ENCODE measurements at places on chromosomes 13 and 19.

GRCh38 chr19:10408511-10409283 lies 5.4 kb upstream of the CDC37 start:
- DNase-seq, result no peak

- DNase-seq, result no peak
These were observed 15.3 kb downstream of the ZNF486 start for GRCh38 chr19:20182222-20182785.

DNA sequence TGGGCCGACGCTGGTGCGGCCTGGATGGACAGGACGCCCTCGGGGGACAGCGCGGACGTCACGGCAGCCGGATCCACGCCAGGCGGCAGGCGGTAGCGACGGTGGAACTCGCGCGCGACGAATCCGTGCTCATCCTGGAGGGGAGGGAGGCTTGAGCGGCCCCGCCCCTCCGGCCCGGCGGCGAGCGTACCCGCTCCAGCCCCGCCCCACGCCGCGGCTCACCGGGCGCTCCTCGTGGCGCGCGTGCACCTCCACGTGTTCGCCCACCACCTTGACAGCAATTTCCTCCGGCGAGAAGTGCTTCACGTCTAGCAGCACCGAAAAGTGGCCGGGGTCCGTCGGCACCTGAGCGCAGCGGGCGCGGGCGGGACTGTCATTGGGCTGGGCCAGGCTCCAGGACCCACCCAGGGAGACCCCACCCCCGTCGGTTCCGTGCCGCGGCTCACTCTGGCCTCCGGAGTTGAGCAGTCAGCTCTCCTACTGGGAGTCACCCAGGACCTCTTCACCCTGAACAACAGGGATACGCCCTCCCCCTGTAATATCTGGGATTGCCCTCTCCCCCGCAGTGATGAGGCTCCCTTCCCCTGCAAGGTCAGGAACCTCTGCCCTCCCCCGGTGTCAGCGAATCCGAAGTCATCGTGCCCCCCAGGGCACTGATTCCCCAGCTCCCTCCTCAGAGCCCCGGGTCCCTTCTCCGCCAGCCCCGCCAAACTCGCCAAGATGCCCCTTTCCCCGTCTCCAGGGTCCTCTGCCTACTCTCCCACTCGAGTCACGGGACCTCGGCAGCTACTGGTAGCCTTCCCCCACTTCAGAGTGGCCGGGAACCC lies 1.1 kb downstream of the HSPB6 start:
- DNase-seq, result peak; percentile 49

DNA sequence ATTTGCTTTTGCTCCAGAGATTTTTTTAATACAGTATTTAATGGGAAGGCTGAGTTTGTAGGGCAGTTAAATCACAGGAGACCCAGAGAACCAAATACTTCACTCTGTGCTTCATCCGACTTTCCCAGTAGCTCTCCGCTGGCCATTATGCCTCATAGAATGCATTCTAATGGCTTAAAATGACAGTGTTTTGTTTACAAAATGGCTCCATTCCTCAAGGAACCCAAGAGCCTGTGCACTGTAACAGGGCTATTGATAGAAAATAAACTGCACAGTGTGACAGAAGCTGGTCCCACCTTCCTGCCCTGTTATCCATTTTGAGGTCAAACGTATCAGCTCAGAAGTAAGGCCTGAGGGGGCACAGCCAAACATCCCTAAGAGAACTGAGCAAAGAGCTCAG lies 136.5 kb downstream of the RAP2A start:
- no peak for DNase-seq

GRCh38 chr13:90498816-90499215 lies 848.7 kb upstream of the MIR17HG start:
- no peak for DNase-seq

GRCh38 chr19:51094696-51095279 lies 12.1 kb upstream of the KLK14 start:
- no peak for DNase-seq

DNA sequence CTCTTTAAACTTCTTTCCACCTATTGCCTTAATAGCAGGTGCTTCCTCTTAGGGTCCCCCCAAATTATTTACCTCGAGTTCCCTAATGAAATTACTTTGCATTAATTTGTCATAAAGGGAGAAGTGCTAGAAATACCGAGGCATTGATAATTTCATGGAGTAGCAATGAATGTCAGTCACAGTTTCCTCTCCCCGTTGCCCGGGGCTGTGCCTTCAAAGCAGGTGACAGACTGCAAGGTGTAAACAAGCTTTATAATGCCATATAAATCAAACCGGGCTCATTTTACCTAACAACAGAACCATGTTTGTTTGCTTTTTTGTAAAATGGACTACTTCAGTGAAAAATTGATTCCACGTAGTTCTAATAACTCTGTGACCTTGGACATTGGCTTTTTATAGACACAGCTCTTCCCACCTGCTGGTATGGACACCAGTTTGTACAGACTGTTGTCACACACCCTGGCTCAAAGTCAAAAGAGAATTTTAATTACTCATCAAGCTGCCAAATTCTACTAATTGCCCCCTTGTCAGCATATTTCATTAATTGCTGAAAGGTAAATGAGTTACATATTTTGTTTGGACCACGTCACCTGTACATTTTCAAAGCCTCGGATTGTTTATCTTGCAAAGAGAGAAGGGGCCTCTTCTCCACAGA lies 171.1 kb downstream of the STK24 start:
- DNase-seq, result no peak
